ENCODE measurements at places on chromosomes 7 and 10.

DNA sequence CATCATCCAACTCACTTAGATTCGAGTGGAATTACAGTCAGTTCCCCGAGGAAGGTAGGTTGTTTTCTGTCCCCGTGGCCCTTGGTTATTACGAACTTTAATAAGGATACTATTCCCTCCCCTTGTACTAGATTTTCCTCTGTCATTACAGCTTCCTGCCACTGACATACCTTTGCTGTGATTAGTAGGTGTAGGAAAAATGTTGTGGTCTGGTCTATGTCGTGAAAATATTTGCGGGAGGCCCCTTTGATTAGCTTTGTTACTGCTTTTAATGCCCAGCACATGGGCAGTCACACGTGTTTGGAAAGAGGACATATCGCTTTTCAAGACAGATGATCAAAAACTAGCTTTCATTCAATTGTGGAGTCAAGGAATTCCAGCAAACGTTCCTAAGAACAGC lies 92.2 kb downstream of the GATA3 start:
- DNase-seq: no peak

- no peak for DNase-seq
These were observed 558.4 kb downstream of the TYW1 start for GRCh38 chr7:67554986-67555385.

- no peak for DNase-seq
These were observed 138.2 kb downstream of the SVIL start for GRCh38 chr10:29496341-29497162.

DNA sequence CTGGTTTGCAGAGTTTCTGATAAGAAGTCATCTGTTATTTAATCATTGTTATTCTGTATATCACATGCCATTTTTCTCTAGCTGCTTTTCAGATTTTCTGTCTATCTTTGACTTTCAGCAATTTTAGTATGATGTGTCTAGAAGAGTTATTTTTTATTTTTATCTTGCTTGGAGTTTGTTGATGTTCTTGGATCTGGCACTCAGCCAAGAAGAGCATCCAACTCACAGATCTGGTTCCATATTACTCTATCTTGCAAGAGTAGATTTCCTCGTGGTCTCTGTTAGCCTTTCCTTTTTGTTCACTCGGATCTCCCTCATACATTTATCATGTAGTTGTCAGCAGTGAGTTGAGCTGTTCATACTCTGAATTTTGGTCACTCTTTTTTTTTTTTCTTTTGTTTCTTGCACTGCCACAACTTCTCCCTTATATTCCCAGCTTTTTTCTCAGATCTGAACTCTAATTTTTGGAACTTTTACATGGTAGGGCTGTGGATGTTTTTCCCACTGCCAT lies 54.8 kb upstream of the CALCR start:
- DNase-seq: no peak

DNA sequence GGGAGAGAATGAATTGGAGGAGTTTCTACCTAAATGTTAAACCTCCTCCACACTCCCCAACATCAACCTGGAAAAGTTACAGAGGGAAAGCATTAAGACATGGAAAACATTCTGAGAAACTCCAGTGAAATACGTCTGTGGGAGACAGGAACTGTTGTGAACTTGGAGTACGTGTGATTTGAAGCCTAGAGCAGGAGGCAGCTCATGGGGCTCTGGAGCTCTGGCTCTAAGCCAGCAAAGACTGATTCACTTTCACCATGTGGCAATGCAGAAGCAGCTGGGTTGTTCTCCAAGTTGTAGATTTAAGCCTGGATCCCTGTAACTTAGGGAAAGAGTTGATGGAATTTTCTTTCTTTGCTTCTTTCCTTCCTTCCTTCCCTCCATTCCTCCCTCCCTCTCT lies 503.2 kb downstream of the NRG3 start:
- no peak for DNase-seq

DNA sequence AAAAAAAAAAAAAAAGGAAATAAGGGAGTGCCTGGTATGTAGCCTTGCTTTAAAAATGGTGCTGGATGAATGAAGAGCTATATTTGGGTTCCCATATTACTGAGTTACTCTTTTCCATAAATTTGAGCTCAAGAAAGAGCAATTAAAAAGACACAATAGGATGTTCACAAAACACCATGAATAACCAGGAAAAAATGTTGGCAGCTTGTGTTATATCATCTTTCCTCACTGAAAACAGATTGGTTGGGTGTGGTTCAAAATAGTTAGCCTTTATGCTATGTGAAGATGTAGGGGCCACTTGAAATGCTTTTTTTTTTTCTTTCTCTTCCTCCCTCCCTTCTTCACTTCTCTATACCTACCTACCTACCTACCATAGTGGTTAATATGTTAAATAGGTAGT lies 256.9 kb downstream of the STK31 start:
- no peak for DNase-seq

DNA sequence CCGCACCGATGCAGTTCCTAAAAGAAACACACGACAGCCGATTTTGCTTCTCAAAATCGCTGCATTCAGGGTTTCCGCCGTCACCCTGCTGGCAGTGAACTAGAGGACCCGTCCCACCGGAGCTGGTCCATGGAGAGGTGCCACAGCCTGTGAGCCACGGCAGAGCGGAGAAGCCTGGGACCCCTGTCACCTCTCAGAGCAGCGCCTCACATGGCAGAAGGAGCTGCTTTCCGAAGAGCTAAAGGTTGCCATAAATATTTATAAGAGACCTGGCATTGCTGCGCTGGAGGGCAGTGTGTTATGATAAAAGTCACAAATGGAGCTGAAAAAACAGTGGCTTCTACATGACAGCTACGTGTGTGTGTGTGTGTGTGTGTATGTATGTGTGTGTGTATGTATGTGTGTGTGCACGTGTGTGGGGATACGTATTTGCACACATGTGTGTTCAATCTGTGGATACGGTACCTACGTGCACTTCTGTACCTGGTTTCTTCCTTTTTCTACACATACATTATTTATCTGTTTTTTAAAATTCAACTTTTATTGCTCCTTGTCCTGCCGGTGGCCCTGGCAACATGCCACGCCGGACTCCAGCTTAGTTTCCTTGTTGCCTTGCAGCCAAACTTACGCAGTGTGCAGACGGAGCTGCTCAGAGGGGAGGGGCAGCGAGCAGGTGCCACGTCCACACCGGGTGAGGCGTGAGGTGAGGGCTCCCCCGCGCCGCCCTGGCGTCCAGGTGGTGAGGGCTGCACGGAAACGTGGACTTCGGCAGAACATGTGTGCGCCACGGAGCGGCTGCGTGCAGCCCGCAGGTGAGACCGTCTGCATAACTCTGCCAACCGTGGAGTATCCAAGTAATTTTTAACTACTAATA lies 115.2 kb upstream of the PITRM1 start:
- no peak for DNase-seq

- no peak for DNase-seq
These were observed 2.5 kb upstream of the GPR146 start for GRCh38 chr7:1041551-1042491.

- no peak for DNase-seq
These were observed 260.3 kb upstream of the FERD3L start for GRCh38 chr7:19405541-19405940.

DNA sequence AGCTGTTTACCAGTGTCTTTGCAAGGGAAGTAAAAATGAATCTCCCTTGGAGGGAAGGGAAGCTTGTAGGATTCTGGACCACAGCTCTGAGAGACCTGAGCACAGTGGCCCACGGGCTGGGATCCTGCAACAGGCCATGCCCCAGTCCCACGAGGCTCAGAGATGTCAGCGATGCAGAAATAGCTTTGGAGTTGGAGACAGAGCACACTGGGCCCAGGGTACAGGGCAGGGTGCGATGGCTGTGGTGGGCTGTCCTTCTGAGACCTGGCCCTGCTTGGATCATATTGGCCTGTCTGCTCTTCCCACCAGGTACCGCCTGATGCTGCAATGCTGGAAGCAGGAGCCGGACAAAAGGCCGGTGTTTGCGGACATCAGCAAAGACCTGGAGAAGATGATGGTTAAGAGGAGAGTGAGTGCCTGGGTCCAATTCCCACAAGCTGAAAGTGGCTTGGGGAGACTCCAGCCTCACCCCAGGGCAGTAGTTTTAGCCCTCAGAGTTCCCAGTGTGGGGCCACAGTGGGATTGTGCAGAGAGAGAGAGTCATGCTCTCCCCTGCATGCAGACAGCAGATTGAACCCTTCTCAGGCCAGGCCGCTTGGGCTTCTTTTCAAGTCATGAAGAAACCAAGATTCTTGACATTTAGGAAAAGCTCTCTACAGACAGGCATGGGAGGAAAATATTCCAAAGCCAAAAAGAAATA lies 13.5 kb upstream of the CSGALNACT2 start:
- DNase-seq: no peak
